ENCODE measurements at places on chromosomes 4 and X.

GRCh38 chr4:143773998-143774895, 73.8 kb upstream of the FREM3 start:
- peak; percentile 72 for DNase-seq

- no peak for DNase-seq
These were observed 56.0 kb upstream of the MID1 start for GRCh38 chrX:10676235-10676957.

- DNase-seq = no peak
These were observed 247.1 kb upstream of the ETNPPL start for GRCh38 chr4:109009909-109010308.

DNA sequence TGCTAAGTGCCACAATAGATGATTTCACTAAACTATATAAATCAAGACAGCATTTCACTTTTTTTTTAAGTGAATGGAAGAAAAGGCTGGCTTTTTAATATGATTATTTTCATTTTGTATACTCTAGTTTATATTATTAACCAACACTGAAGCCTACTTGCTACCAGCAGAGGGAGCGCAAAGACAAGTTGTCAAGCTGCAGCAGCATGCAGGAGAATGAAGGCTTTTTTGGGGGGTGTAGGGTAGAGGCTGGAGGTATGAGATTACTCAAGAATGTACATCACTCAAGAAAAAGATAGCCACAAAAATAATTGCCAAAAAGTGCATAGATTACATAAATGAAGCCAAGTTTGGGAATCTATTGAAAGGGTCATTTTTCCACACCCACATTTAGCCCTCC, 519.5 kb downstream of the FGF13 start:
- no peak for DNase-seq

Measured in A172 (cell line).